Activated naive CD8-positive, alpha-beta T cell treated with anti-CD3 and anti-CD28 coated beads, Interleukin-2, amount 10 ng/mL, durations not matched to agents 7 days and 5 days (primary cell): ENCODE measurements at places on chromosomes 1 and 21. TPM values are rescaled to one million over a fixed set of nuclear protein-coding genes. Genes with fewer than 3 reads are reported as not detected.

Gene MCM3AP
- 130 TPM for total RNA-seq

- no peak for DNase-seq
- H3K4me1 ChIP-seq = peaks cover 2% of the 10 kb centered on the region
- H3K36me3 ChIP-seq = no peaks in the 10 kb centered on the region
- H3K27ac ChIP-seq = no peak overlapping the region
These were observed 325.1 kb downstream of the RRAGC start for GRCh38 chr1:38534473-38534823.

Gene PADI1
- total RNA-seq = not detected

DNA sequence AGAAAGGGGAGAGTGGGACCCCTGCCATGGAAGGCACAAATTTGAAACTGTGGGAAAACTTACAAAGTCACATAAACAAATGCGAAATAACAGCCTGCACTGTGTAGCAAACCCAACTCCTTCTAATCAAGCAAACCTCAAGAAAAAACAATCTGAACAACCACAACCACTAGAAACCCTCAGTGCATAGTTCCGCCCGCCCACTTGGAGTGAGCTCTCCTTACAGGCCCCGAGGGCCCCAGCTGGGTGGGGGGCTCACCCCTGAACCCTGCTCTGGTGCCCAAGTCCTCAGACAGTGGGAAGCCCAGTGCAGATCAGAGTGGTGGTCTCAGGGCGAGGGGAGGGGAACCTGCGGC, 931 bp upstream of the MXRA8 start:
- H3K27me3 ChIP-seq = peaks cover 13% of the 10 kb centered on the region
- no peak for DNase-seq
- H3K4me1 ChIP-seq = peaks cover 12% of the 10 kb centered on the region
- no peaks in the 10 kb centered on the region for H3K36me3 ChIP-seq
- H3K4me3 ChIP-seq = no peak overlapping the region

DNA sequence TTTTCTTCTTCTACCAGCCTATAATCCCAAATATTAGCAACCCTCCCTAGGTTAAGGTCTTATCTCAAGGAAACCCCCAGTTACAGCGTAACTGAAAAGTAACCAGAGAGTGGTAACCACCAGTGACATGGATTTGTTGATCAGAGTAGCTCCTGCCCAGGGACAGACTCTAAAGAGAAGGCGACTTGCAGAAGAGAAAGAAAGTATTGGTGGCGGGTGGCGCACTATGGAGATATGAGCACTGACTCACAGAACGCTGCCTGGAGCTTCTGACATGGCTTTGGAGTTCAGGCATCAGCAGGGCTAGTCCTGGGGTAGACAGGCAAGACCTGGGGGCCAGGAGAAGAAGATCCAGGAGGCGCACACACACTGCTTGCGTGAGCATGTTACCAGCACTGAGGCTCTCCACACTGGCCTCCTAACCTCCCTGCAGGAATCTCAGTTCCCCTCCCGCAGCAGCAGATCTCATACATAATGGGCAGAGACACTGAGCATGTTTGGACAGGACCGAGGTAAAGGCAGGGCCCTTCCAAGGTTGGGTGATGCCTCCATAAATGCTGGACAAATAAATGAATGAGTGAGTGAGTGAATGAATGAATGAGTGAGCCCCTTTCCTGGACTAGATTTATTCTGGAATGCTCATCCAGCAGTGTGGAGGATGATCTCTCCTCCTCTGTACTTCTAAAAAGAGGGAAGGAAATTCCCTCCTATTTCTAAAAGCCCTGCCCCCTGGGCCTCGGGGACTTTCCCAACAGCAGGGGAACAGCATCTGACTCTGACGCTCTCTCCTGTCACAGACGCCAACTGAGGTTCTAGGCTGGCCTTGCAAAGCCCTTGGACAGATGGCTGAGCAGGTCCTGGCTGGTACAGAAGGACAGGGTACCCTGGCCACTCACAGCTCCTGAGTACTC, 175.5 kb downstream of the CLIC6 start:
- H3K27ac ChIP-seq = no peak overlapping the region
- H3K27me3 ChIP-seq = peaks cover 3% of the 10 kb centered on the region
- H3K4me1 ChIP-seq = peaks cover 24% of the 10 kb centered on the region
- DNase-seq = no peak

- no peaks in the 10 kb centered on the region for H3K36me3 ChIP-seq
- H3K27ac ChIP-seq = no peak overlapping the region
- no peak for DNase-seq
- H3K27me3 ChIP-seq = peaks cover 8% of the 10 kb centered on the region
- no peak overlapping the region for H3K4me3 ChIP-seq
These were observed 18.7 kb downstream of the SLC45A3 start for GRCh38 chr1:205661429-205662134.

Gene SLC22A15
- total RNA-seq = 1.6 TPM

GRCh38 chr1:57727121-57727520, 303.3 kb upstream of the DAB1 start:
- no peak overlapping the region for H3K4me3 ChIP-seq
- no peaks in the 10 kb centered on the region for H3K27me3 ChIP-seq
- no peaks in the 10 kb centered on the region for H3K4me1 ChIP-seq
- H3K36me3 ChIP-seq = no peaks in the 10 kb centered on the region
- H3K27ac ChIP-seq = no peak overlapping the region

DNA sequence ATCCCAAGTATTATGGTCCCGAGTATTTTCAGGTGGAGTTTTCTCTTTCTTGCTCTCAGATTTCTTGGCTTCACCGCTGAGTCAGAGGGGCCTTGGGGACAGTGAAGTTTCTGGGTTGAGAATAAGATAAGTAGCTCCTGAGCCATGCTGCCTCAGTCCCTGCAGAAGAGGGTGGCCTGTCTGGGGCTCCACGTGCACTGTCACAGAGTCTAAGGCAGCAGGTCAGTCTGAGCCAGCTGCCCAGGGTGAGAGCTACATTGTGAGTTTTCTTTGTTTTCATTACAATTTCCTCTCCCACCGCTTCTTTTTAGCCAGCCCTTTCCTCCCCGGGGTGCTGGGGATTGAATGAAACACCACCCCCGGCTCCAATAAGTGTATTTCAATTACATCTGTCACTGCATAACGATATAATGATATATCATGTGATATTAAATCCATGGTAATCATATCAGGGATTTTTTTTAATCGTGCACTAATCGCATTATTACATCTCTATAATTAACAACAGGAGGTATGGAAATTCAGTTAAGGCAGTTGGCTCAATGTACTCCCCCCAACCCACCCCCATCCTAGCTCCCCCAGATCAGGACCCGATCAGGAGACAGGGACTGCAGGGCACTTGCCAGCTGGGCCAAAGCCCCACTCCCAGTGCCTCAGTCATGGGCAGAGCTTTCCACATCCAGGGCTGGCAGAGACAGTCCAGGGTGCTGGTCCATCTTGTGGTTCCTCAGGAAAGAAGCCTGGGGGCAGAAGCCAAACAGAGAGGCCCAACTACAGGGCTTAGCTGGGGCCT, 43.7 kb downstream of the DMAP1 start:
- no peaks in the 10 kb centered on the region for H3K36me3 ChIP-seq
- H3K4me1 ChIP-seq = peaks cover 2% of the 10 kb centered on the region
- no peak overlapping the region for H3K27ac ChIP-seq
- H3K4me3 ChIP-seq = no peak overlapping the region
- DNase-seq = no peak

DNA sequence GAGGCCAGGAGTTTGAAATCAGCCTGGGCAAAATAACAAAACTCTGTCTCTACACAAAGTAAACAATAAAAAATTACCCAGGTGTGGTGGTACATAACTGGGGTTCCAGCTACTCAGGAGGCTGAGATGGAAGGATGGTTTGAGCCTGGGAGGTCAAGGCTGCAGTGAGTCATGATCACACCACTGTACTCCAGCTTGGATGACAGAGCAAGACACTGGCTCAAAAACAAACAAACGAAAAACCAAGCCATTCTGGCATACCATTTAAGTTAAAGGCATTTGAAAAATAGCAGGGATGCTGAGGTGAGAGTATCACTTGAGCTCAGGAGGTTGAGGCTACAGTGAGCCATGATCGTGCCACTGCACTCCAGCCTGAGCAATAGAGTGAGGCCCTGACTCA, 5.3 kb upstream of the ALDH9A1 start:
- peaks cover 3% of the 10 kb centered on the region for H3K4me1 ChIP-seq
- H3K4me3 ChIP-seq = no peak overlapping the region
- DNase-seq = no peak
- H3K27me3 ChIP-seq = peaks cover 10% of the 10 kb centered on the region

Gene LAMC2
- not detected for total RNA-seq

- H3K27ac ChIP-seq = no peak overlapping the region
- peaks cover 57% of the 10 kb centered on the region for H3K36me3 ChIP-seq
- no peak overlapping the region for H3K4me3 ChIP-seq
These were observed 17.0 kb downstream of the IL10RB start for GRCh38 chr21:33283203-33283602.

GRCh38 chr21:15976807-15977206, 247.0 kb downstream of the USP25 start:
- H3K36me3 ChIP-seq = no peaks in the 10 kb centered on the region
- no peaks in the 10 kb centered on the region for H3K27me3 ChIP-seq
- no peak for DNase-seq
- H3K27ac ChIP-seq = no peak overlapping the region
- no peak overlapping the region for H3K4me3 ChIP-seq
- no peaks in the 10 kb centered on the region for H3K4me1 ChIP-seq

Gene DNALI1
- 0.11 TPM for total RNA-seq

- H3K36me3 ChIP-seq = no peaks in the 10 kb centered on the region
- no peaks in the 10 kb centered on the region for H3K27me3 ChIP-seq
- H3K4me1 ChIP-seq = no peaks in the 10 kb centered on the region
- no peak for DNase-seq
These were observed 100.7 kb upstream of the OLFM3 start for GRCh38 chr1:102097451-102097850.

GRCh38 chr1:240134113-240134512, 42.4 kb downstream of the FMN2 start:
- H3K4me3 ChIP-seq = no peak overlapping the region
- H3K4me1 ChIP-seq = no peaks in the 10 kb centered on the region
- DNase-seq = no peak
- no peak overlapping the region for H3K27ac ChIP-seq
- no peaks in the 10 kb centered on the region for H3K27me3 ChIP-seq
- H3K36me3 ChIP-seq = no peaks in the 10 kb centered on the region

DNA sequence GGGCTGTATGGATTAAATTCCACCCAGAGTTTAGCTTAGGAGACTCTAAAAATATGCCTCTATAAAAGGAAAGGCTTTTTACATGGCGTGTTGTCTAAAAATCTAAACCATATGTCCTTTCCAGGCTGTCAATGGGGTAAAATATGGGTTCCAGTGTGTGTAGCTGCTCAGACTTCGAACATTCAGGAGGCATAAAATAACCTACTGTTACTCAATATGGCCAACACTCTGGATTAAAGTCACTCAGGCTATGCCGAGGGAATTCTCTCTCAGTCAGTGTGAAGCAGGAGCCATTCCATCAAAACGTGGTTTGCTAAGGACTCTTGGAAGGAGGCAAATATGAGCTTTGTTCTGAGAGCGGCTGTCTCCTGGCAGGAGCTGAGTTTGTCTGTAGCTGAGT, 135.3 kb downstream of the RUNX1 start:
- H3K27me3 ChIP-seq = peaks cover 7% of the 10 kb centered on the region
- H3K4me1 ChIP-seq = peaks cover 4% of the 10 kb centered on the region
- DNase-seq = no peak
- H3K4me3 ChIP-seq = no peak overlapping the region

Gene DPYD
- 42.0 TPM for total RNA-seq

Gene FAM163A
- total RNA-seq = not detected

DNA sequence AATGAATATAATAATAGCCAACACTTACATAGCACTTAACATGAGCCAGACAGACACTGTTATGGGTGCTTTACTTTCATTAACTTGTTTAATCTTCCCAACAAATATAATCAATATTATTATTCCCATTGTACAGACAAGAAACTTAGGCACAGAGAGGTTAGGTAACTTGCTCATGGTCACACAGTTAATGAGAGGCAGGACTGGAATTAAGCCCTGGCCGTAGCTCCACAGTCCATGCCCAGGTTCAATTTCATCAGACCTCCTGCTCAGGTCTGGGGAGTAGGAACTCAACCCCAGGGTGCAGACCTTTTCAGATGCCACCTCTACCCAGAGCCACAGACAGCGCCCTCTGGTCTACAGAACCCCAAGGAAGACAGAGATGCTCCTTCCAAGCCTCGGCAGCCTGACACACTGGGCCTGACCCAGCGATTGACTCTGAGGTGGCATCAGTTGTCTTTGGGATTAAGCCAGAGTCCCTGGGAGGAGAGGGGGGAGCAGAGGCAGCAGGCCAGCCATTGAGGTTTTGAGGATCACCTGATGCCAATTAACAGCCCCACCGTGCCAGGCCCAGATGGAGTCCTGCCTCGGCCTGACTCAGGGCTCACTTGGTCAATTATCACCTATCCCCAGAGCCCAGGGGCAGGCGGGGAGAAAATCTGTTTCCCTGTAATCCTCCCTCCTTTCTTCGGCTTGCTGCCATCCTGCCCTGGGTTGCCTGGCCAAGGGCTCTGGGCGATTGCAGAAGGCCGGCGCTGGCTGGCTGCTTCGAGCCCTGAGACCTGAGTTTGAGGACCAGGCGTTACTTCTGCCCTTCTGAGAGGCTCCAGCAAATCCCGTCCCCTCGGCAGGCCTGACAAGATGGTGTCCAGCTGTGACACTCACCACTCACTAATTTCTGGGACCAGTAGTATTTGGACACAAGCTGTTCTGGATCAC, 116.7 kb downstream of the LACTBL1 start:
- peaks cover 9% of the 10 kb centered on the region for H3K27me3 ChIP-seq
- DNase-seq = no peak
- H3K36me3 ChIP-seq = no peaks in the 10 kb centered on the region
- no peaks in the 10 kb centered on the region for H3K4me1 ChIP-seq
- H3K27ac ChIP-seq = no peak overlapping the region

DNA sequence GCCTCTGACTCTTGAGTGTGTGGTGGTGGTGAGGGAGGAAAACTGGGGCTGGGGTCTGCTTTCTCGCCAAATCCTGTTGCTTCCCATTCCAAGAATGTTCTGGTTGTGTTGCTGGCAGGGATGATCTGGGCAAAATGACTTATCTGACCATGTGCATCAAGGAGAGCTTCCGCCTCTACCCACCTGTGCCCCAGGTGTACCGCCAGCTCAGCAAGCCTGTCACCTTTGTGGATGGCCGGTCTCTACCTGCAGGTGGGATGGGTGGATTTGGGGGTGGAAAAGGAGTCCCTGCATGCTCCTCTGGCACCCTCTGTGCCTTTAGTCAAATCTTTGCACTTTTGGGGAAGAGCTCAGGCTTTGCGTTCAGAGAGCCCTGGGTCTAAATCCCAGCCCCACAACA, 18.1 kb downstream of the CYP4B1 start:
- H3K27me3 ChIP-seq = no peaks in the 10 kb centered on the region
- H3K27ac ChIP-seq = no peak overlapping the region
- H3K4me3 ChIP-seq = no peak overlapping the region
- H3K36me3 ChIP-seq = no peaks in the 10 kb centered on the region
- no peaks in the 10 kb centered on the region for H3K4me1 ChIP-seq

DNA sequence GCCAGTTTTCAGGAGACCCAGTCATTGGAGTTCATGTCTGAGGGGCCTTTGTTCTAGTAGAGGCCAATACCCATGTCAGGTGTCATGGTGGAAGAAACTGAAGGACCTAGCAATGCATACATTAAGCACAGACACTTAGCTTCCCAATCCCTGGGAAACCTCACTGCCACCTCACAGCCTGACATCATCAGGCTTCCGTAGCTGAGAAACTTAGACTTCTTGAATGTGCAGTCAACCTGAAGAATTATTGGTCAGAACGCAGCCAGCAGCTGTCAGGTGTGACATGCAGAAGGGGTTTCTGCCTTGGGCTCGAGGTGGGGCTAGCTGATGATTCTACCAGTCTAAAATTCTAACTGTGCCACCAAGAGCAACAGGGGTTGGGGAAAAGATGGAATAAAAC, 1.9 kb upstream of the ITPKB start:
- H3K4me3 ChIP-seq = no peak overlapping the region
- peaks cover 6% of the 10 kb centered on the region for H3K36me3 ChIP-seq
- no peaks in the 10 kb centered on the region for H3K27me3 ChIP-seq
- H3K4me1 ChIP-seq = peaks cover 14% of the 10 kb centered on the region
- no peak for DNase-seq

Gene CLIC6
- 0.42 TPM for total RNA-seq

Gene TMOD4
- total RNA-seq = 1.2 TPM

Gene TMCC2
- 3.4 TPM for total RNA-seq

Gene FMOD
- not detected for total RNA-seq

Gene ATF3
- 13.1 TPM for total RNA-seq
